AG09319 (cell line): ENCODE measurements at places on chromosomes 7 and 10.

- no peak for DNase-seq
Measured at GRCh38 chr10:48209241-48209640, 65.3 kb downstream of the FRMPD2 start.

DNA sequence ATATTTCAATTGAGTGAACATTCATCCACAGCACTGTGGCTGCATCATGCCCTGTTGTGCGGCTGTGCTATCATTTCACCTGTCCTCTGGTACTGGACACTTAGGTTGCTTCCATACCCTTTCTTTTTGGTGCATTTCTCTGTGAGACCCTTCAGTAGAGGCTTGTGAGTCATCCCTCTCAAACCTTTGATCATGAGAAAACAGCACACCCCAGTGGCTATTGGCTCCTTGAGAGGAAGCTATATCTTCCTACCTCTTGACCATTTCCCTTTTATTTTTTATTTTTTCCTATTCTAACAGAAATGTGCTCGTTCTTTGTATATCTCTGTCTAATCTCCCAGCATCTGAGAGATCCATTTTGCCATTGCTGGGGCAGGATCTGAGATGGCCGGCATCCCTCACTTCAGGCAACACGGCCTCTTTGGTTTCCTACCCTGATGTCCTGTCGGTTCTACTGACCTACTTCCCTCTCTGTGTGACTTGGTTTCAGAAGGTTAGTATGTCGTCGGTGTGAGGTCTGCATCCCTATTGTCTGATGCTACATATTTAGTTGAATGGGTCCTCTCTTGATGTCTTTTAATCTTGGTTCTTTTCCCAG, 23.8 kb upstream of the PIK3AP1 start:
- DNase-seq, result no peak

DNA sequence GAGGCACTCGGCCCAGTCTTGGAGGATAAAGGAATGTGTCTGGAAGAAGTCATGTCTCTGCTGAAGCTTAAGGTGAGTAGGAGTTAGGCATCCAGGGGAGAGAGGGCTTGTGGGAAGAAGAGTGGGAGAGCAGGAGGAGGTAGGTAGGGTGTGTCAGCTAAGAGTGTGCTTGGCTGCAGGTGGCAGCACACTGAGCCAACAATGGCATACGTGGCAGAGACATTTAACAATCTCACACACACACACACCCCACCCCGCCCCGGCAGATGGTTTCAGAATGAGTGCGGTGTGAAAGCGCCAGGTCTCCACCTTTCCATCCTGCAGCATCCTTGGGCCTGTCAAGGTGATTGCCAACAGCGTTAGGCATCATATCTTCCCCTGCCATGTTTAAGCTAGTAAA, 11.2 kb upstream of the ARPC1A start:
- no peak for DNase-seq

DNA sequence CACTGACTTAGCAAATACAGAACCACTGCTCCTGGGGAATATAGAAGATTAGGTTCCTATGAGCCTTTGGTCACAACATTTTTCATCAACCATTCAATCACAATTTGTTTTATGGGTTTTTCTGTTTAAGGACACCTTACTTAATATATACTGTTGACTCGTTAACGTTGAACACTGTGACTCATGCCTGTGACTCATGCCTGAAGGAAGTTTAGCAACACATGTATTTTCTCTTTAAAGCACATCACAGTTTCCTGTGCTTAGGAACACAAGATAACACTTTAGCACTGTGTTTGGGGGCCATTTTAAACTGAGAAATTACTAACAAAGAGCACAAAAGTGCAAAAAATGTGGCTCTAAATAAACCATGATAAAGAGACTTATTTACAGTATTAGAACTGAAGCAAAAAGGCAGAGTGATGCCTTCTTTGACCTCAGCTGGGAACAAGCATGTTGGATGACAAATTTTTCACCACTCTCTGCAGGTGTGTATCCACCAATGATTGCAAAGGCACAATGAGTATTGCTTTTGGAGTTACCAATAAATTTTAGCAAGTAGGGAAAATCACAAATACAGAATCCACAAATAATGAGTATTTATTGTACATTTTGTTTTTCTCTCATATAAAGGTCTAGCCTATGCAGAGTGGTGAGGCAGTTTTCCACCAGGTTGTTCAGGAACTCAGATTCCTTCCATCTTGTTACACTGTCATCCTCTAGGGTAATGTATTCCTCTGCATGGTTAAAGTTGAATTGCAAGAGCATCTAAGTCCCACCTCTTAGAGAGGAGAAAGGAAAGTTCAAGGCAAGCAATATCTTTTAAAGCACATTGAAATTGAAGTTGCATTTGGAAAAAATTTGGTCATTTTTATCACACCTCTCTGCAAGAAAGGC, 7.3 kb downstream of the FGFBP3 start:
- no peak for DNase-seq

DNA sequence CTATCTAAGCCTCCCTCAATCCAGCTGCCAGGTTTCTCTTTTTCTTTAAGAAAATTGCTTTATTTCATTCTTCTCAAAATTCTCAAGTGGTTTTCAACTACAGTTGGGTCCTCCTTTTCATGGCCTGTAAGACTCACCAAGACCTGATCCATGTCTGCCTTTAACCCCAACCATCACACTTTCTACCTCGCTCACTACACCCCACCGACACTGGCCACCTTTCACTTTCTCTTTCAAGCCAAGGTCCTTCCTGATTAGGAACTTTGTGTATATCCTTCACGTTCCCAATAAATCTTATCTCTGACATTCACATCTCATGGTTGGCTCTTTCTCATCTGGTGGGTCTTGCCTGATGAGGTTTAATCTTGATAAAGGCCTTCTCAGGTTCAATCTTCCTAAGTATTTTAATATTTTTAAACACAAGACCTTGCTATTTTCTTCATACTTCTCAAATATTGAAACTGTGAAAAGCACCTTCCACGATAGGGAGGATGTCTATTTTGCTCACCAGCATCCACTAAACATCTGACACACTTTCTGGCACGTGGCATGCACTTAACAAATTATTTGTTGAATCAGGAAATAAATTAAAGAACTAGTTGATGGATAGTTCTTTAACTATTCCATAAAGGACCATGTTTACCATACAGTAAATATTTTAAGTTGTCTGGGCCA, 624.8 kb downstream of the GRID1 start:
- no peak for DNase-seq

GRCh38 chr7:152335900-152336571, 99.8 kb downstream of the KMT2C start:
- DNase-seq, result no peak

DNA sequence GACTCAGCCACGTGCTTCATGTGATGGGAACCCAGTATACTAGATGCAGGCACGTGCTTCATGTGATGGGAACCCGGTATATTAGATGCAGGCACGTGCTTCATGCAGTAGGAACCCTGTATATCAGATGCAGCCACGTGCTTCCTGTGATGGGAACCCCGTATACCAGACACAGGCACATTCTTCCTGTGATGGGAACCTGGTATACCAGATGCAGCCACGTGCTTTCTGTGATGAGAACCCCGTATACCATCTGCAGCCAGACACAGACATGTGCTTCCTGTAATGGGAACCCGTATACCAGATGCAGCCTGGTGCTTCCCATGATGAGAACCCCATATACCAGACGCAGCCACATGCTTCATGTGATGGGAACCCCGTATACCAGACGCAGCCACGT, 44.0 kb downstream of the MGMT start:
- DNase-seq, result no peak
